ENCODE measurements at places on chromosomes 4 and X.

DNA sequence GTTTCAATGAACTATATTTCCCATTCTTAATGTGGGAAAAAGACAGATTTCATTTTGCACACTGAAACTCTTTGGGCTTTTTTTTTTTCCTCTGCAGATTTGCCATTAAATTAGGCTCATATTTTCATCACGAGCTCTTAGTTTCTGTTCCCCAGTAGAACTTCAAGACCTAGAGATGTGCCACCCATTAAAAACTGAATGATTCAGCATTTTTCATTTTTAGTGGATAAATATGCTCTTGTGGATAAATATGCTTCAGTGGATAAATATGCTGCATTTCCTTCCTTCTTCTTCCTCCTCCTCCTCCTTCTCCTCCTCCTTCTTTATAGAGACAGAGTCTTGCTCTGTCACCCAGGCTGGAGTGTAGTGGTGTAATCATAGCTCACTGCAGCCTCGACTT lies 322.4 kb upstream of the PRKX start:
- no peak for DNase-seq

GRCh38 chrX:3141031-3141430 lies 99.8 kb downstream of the ARSF start:
- DNase-seq: no peak

DNA sequence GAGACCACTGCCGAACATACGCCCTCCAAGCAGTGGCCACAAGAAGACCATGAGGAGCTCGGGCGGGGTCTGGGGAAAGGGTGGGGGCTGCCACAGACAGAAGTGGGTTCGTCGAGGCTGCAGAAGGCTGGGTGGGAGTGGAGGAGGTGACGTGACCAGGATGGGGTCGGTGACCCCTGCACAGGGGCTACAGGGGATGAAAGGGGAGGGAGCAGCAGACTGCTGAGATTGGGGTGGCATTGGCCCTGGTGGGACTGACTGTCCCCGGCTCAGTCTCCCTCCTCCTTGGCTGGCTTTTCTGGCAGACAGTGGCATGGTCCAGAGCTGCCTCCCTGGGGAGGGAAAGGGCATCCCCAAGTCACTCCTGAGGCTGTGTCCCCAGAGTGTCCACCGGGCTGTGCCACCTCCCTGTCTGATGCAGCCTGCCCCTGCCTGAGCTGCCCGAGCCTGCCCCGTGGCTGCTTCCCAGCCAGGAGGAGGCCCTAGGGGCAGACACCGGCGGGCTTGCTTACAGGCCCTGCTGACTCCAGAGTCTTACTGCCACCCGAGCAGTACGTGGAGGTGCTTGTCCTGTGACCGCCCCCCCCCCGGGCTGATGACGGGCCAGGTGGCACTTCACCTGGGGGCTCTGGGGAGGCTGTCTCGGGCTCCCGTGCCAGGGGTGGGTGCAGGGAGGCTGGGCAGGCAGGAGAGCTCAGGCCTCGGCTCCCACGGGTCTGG lies 7.2 kb downstream of the SH3BP2 start:
- no peak for DNase-seq

DNA sequence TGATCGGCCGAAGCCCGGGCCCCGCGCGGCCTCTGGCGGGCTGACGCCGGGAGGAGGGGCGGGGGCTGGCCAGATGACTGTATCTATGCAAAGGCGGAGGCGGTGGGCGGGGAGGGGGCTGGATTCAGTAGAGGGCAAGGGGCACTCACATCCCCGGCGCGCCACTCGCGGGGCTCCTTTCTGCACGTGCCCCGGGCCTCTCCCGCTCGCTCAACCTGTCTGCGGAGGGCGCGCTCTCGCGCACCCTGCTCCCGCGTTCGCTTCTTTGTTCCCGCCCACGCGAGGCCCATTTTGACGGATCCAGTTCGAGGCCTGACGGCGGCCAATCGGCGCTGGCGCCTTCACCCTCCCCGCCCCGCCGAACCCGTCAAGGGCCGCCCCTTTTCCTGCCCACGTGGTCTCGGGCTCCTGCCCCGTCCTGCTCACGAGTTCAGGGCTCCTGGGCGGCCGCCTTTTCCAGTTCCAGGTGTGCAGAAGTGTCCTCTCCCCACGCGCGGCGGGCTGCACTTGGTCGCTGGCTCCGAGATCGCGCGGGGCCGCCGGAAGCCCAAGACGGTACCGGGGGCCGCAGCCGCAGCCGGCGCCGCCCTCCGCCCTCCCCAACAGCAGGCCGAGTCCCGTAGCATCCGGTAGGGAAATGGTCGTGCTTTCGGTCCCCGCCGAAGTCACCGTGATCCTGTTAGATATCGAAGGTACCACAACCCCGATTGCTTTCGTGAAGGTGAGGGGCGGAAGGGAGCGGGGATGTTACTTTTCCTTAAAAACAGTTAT lies at the start of the genes ENOPH1 and HNRNPDL:
Gene ENOPH1, plus strand, starts transcription at position 398 of the 771 bp plus-strand sequence. Its CDS starts 240 bp downstream, at position 638.
Gene HNRNPDL, minus strand, starts transcription at position 270 of the 771 bp plus-strand sequence. CDS start 772 bp downstream, outside the sequence.
- peak; percentile 95 for DNase-seq

DNA sequence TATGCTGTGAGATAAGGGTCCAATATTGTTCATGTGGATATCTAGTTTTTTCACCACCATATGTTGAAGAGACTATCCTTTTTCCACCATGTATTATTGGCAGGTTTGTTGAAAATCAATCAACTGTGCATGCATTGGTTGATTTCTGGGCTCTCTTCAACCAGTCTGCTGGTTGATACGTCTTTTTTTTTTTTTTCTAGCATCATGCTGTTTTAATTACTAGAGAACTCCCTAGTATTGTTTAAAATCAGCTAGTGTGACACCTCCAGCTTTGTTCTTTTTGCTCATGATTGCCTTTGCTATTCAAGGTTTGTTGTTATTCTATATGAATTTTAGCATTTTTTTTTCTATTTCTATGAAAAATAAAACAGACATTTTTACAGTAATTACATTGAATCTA lies 123.9 kb downstream of the SLC7A11 start:
- no peak for DNase-seq

GRCh38 chr4:186082221-186082620 lies 13.3 kb downstream of the TLR3 start:
- no peak for DNase-seq

GRCh38 chrX:123487669-123488068 lies 245.2 kb downstream of the THOC2 start:
- DNase-seq: no peak

DNA sequence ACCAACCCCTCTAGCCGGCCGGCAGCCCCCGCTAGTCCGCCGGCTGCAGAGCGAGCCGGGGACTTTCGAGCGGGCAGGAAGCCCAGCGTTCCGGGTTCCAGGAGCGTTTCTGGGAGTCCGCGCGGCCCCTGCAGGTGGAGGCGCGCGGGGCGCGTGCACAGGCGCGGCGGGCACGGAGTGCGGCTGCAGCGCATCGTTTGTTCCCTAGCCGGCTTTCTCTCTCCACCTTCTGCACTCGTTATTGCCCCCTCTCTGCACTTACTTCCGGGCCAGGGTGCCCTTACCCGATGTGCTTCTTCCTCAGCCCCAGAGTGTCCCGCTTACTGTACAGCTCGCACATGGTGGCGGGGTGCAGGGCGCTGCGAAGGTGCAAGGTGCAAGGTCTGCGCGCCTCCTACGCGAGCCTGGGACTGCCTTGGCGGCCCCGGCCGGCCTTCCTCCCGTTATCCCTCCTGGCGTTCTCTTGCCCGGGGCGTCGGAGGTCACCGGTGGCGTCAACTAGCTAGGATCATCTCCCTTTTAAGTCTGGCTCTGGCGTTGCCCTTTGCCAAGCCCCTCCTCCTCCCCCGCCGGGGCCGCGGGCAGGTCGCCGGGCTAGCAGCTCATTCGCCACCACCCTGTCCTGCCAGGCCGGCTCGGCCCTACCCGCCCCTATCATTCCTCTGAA lies at the start of gene ETNPPL:
Gene ETNPPL, minus strand, starts transcription at position 495 of the 667 bp plus-strand sequence. Its CDS starts 155 bp downstream, at position 340.
- no peak for DNase-seq

DNA sequence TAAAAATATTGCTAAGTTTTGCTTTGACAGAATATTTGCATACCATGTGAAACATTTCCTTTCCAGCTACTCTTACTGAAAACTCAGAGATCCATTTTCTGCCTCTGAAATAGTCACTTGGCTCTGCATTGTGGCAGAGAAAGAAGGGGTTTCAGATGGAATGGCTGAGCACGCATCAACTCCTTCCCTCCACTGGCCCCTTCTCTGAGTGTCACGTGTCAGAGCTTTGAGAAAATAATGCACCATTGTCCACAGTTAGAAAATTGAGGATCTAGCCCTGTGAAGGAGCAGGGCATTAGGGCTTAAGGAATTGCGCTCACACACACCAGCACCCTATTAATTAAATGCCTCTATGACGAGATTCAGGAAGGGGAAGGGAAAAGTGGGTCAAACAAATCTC lies 78.8 kb upstream of the FAT4 start:
- DNase-seq: no peak

DNA sequence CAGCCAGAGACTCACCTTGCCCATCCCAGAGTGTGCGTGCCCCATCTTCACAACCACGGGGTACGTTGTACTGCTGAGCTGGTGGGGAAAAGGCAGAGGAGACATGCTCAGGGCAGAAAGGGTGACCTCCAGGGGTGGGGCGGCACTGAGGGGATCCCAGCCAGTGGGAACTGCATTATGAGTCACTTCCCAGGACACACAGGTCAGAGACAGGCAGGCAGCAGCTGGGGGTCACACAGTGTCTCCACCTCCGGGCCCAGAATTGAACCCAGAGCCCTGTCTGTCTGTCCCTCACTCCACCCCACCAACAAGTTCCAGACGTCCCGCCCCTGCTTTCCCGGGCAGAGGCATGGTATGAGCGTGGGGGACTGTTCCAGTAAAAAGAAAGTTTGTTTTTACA lies 4.8 kb upstream of the TIMP1 start:
- DNase-seq: no peak

- DNase-seq: no peak
Measured at GRCh38 chr4:150072906-150073714, 5.1 kb upstream of the DCLK2 start.

DNA sequence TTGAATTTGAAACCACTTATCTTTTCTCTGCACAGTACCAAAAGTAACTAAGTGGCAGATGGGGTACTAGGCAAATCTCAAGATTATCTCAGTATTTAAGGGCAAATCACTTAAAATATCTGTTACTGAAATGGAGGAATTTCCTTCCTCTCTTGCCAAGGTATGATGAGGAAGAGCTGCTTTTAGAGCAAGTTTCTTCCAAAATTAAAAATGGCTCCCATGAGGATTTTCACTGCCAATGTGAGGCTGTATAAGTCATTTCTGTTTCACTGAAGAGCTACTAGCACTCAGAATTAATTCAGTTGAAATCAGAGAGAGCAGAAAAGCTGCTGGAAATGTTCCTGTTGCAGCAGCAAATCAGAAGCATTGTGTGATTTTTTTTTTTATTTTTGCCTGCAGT lies 43.4 kb downstream of the GABRB1 start:
- DNase-seq: no peak

DNA sequence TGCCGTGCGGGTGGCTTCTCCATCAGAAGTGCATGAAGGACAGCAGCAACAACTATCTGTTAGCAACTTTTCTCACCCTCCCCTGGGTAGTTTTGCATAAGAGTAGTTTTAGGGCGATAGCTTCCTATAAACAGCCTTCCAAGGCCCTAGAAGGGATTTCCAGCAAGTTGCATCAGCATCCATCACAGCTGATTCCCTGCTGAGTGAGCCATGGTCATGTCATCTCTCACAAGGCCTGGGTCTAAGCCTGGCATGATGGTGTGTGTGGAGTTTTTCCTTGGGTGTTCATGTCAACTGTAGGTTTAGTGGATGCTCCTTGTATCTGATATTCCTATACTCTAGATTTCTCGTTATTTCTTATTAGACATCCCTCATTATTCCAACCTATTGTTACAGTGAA lies 2324.7 kb upstream of the AGA start:
- no peak for DNase-seq

DNA sequence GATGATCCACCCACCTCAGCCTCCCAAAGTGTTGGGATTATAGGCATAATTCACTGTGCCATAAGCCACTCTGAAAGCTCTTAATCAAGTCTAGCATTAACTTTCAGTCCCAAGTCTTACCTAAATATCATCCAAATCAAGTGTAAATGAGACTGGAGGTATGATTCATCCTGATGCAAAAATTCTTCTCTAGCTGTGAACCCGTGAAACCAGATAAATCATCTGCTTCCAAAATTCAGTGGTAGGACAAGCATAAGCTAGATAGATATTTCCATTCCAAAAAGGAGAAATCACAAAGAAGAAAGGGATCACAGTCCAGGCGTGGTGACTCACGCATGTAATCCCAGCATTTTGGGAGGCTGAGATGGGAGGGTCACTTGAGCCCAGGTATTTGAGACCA lies 8.8 kb upstream of the TBC1D25 start:
- DNase-seq: no peak

DNA sequence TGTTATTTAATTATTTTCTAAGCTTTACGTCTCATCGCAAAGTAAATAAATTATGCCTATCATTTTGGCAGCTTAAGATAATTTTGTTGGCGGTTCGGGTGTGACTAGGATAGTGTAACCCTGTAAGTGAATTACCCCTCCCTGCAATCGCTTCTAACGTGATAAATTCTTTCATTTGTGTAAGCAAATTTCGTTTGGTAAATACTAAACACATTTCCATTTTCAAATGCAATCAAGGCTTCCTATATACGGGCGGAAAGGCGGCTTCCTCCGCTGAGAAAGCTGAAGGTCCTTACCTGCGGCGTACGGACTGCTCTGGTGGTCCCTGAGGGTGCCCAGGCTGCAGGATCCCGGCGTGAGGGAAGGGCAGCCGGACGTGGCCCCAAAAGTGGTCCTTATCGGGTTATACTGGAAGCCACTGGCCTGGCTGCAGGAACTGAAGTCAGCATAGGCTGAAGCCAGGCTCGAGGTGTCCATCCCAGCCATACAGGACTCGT lies 403 bp downstream of the PHOX2B start:
- DNase-seq: no peak

GRCh38 chrX:2894885-2895292 lies 34.2 kb downstream of the ARSD start:
- DNase-seq: no peak

DNA sequence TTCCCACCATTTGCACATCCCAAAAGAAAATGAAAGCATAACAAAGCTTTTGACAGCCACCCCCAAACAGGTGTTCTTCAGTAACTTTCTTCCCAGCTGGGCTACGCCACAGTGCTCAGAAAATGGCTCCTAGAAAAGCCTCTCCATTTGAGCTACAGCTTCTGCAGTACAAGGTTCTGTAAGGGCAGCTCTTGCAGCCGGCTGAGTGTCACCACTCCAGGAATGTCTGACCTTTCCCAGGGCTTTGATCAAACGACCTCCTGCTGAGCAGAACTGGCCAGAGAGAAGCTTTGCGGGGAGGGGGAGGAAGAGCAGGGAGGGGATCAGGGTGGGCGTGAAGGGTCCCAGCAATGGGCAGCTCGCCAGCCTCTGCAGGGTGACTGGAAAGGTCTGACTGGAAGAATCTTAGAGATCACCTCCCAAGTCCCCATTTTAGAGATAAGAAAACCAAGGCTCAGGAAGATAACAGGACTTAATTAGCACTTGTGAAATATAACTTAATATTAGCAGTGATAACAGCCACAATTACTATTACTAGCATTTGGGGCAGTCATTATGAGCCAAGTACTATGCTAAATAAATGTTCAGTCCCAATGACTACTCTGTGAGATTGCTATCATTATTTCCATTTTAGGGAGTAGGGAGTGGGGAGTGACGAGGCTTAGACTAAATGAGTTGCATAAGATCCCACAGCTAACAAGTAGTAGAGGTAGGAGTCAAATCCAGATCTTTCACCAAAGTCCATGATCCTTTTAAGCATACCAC lies 51.1 kb downstream of the LEF1 start:
- no peak for DNase-seq

GRCh38 chrX:44234541-44234940 lies 108.9 kb downstream of the EFHC2 start:
- DNase-seq: no peak

GRCh38 chrX:40727581-40728252 lies 7.6 kb downstream of the MED14 start:
- DNase-seq: no peak

Data from stimulated activated CD8-positive, alpha-beta memory T cell treated with anti-CD3 and anti-CD28 coated beads, Interleukin-7, amount 100 ng/mL, for 1 hour (primary cell).